ENCODE measurements at places on chromosomes 11 and 22.
A peak's percentile ranks its signal among the peaks of the same experiment; 100 is the strongest.

DNA sequence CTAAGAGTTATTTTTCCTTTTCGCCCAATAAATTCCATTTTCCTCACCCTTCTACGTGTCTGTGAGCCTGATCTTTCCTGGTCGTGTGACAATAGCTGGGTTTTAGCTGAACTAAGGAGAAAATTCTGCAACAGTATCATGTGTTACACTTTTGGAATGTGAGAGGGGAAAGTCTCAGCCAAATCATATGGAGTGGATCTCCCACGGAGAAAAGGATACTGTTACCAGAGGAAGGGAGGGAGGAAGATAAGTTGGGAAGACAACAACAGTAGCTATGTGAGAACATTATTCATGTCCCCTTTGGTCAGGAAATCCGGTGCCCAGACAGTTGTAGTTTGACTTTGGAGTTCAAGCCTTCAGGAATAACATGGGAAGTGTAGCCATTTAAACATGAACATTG, 584.0 kb upstream of the RAG2 start:
- no peak for DNase-seq

DNA sequence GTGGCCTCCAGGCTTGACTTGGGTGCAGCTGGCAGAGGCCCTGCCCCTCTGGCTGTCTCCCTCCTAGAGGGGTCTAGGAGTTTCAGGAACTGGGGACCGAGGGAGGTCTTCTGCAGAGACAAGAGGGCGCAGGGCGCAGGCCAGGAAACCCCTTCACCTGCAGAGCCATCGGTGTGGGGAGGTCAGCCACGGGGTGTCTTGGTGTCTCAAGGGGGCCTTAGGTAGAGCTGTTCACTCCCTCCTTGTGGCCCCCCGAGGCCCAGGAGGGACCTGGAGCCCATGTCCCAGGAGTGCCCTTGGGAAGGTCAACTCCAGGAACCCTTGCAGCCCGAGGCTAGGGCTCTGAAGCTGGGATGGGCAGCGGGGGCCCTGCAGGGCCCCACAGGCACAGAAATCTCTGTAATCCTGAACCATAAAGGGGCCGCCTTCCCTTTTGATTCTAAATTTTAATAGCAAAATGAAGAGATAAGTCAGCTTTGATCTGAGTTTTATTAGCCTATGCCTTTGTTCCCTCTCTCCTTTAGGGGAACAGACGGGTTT, 31.4 kb upstream of the TH start:
- no peak for DNase-seq

DNA sequence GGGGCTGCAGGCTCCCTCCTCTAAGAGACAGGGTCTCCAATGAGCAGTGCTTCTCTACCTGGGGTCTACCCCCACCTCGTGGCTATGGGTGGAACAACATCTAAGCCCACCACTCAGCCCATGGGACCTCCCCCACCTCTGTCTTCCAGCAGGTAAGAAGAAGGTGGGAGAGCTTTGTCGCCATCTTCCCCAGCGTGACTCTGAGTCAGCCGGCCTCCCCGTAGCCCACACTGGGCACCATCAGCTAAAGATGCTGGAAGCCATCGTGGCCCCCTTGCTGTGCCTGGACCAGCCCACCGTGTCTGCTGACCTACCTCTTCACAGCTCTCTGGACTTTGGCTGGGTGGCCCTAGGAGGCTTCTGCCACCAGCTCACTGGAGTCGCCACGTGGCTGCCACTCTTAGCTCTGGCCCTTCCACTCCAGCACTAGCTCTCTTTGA, 944 bp downstream of the C11orf86 start:
- no peak for DNase-seq

- no peak for DNase-seq
These were observed 712.3 kb downstream of the METTL15 start for GRCh38 chr11:28820296-28820989.

- no peak for DNase-seq
These were observed 696.3 kb downstream of the DLG2 start for GRCh38 chr11:84930863-84931262.

- DNase-seq = no peak
These were observed 71.8 kb downstream of the TTC28 start for GRCh38 chr22:28607795-28608194.

- no peak for DNase-seq
These were observed 86.9 kb downstream of the LDLRAD3 start for GRCh38 chr11:36030731-36031281.

DNA sequence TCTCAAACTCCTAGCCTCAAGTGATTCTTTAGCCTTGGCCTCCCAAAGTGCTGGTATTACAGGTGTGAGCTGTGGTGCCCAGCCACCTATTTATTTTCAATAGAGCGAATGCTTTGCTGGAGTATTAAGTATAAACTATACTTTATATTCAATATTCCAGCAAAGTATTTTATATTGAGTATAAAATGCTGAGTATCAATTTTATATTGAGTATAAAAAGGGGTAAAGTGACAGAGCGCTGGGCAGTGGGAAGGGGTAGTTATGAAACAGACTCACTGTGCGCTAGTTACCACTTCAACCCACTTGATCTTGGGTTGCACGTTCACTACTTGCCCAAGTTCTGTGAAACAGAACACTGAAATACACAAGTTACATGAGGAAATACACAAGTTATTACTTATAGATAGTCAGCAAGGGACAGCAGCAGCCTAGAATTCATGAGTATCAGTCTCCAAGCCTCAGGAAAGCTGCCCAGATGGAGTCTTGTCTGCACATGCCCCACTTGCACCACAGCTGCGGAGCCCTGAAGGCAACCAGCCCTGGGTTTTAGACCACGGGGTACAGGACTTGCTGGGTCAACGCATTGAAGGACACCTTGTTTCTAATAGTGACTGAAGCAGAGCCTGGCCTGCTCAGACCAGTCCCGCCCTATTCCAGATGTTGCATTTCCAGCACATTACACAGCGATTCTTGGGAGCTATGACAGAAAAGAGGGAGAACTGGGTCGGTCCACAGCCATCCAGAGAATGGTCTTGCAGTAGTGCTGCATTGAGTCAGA, 51.6 kb upstream of the SYT13 start:
- no peak for DNase-seq

GRCh38 chr11:127255209-127255608, 254.6 kb upstream of the KIRREL3 start:
- no peak for DNase-seq

- DNase-seq = no peak
These were observed 12.8 kb upstream of the LMO1 start for GRCh38 chr11:8276528-8276927.

GRCh38 chr22:40199223-40199622, 21.5 kb downstream of the TNRC6B start:
- no peak for DNase-seq

DNA sequence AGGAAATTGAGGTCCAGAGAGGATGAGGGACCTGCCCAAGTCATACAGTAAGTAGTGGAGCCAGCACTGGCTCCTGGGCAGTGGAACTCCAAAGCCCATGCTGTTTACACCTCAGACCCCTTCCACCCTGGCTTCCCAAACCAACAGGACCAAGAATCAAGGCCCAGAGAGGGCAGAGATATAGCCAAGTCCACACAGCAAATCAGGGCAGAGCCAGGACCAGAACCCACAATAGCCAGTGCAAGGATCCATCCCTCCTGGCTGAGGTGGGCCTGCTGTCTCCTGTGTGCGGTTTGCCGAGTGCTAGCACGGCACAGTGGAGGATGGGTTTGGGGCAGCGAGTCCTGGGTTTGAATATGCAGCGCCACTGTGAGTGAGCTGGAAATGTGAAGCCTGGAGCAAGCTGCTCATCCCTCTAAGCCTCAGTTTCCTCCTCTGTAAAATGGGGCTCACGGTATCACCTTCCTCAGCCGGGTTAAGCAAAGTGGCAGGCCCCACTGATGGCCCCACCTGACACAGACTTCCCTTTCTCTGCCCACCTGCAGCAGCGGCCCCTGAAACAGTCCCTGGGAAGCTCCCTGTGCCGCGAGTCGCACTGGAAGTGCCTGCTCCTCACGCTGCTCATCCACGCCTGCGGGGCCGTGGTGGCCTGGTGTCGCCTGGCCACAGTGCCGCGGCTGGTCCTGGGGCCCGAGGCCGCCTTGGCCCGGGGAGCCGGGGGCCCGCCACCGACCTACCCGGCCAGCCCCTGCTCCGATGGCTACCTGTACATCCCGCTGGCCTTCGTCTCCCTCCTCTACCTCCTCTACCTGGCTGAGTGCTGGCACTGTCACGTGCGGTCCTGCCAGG, 2.3 kb downstream of the TMEM151A start:
- DNase-seq = no peak

- no peak for DNase-seq
These were observed 127.5 kb upstream of the ANO1 start for GRCh38 chr11:69950621-69951020.

- DNase-seq = no peak
These were observed 1.7 kb downstream of the ADAMTS15 start for GRCh38 chr11:130449996-130450769.

DNA sequence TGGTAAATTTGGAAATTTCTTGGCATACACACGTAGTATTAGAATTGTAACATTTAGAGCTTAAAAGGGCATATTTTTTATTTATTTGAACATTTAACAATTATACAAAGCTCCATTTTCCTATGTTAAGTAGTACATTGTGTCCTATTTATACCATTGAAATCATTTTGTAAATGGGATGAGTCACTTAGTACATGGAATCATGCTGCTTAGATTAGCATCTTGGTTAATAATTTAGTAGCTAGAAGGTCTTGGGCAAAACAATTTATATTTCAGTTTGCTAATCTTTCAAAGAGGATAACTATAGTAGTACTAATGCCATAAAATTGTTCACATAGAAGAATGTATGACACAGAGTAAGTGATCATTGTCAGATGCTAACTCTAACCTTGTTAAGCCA, 450.1 kb upstream of the LUZP2 start:
- DNase-seq = no peak

DNA sequence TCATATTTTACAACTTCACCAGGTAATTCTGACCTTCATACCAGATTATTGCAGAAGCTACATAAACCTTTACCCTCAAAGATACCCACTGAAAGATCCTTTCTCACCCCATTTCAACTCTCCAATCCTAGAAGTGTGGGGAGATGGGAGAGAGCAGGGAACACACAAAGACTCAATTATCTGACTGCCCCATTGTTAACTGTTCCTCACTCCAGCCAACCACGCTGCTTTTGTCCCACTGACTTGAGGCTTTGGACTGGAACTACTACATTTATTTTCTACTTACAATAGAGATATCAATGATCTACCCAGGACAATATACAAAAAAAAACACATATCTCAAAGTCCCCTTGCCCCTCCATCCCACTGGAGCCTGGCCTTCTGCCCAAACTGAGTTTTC, 44.7 kb upstream of the SLN start:
- DNase-seq = peak; percentile 33

- peak; percentile 71 for DNase-seq
These were observed 36.8 kb upstream of the WNT7B start for GRCh38 chr22:46013460-46014416.

- DNase-seq = no peak
These were observed 919.3 kb downstream of the NTM start for GRCh38 chr11:132289590-132290256.

DNA sequence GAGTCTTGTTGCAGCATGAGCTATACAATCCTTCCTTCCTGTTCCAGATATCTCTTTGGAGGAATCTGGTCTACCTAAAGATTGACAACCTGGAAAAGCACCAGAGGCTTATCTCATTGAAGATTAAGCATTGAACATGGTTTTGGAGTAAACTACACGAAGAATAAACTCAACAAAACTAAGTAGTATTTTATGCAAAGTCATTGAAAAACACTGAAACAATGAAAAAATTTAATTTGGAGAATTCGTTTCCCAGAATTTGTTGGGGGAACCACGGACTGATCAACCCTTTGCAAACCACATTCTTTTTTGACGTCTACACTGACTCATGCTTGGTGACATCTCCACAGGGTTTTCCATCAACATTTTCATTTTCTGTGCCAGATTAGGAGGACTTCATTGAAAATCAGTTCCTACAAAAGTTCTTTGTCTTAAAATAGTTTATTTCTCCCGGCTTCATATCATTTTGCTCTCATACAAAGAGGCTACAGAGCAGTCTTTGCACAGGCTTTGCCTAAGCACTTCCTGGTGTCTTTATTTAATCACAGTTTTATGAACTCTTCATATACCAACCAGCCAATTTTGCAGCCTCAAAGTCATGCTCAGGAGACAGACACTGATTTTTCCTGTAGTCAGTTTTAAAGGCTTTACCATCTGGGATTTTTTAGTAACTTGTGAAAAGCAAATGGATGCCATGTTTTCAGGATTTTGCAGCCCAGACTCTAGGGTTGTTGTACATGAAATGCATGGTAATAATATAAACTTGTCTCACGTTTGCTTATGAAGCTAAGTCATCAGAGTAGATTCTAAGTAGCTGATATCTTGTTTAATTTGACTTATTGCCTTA, 186.3 kb downstream of the C11orf91 start:
- no peak for DNase-seq

- DNase-seq = no peak
These were observed 136.6 kb downstream of the ELP4 start for GRCh38 chr11:31646216-31646615.

DNA sequence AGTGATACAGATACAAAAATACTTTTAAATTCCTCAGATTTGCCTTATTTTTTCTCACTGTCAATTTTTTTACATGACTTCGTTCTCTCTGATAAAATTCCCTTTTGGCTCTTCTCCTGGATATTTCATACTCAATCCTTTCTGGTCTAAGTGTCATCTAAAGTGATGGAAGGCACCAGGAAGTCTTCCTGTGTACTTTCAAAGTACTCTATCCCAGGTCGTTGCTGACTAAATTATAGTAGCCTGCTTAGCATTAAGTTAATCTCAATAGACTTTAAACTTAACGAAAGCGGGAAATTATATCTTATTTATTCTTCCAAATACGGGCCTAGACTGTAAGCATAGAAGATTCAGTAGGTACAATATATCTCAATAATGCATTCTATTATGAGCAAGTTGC, 67.8 kb downstream of the CASP12 start:
- DNase-seq = no peak

DNA sequence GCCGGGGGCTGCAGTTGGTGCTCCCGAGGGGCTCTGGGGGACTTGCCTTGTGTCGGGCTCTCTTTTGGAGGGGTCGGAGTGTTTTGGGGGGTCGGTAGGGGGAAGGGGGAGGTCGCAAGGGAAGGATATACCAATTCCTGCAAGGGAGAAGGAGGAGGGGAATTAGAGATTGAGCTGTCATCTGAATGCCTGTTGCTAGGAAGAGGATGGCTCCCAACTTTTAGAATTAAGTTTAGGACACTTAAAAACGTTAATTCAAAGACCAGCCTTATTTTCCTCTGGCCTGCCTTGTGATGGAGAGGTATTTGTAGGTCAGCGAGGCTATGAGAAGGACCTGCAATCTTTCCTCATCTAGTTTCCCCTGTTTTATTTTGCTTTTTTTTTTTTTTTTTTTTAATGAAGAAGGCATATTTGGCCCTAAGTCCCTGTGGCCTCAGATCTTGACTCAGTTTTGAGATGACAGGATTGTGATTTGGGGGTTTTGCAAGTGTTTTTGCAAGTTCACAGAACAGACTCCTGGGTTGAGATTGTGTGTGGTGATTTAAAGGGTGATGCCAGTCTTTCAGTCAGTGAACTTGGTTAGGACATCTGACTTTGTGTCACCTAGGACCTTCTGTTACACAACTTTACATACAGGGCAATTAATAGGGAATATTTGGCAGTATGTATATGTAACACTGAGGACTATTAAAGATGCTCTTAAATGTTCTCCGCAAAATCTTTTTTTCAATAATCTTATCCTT, 672 bp downstream of the TMEM135 start:
- DNase-seq = peak; percentile 6
